NCI-H1694 (cell line): ENCODE measurements at places on chromosomes 3 and 15.

GRCh38 chr3:8836096-8836495 is 66.7 kb upstream of the OXTR start:
- DNase-seq, result no peak

GRCh38 chr15:29098652-29099051 is 171.0 kb downstream of the NSMCE3 start:
- DNase-seq, result no peak

- DNase-seq, result no peak
Measured at GRCh38 chr3:177830411-177830849, 633.1 kb upstream of the TBL1XR1 start.

GRCh38 chr3:66066963-66067617 is 28.4 kb upstream of the MAGI1 start:
- no peak for DNase-seq

GRCh38 chr15:38828031-38828532 is 263.5 kb upstream of the RASGRP1 start:
- DNase-seq, result no peak

DNA sequence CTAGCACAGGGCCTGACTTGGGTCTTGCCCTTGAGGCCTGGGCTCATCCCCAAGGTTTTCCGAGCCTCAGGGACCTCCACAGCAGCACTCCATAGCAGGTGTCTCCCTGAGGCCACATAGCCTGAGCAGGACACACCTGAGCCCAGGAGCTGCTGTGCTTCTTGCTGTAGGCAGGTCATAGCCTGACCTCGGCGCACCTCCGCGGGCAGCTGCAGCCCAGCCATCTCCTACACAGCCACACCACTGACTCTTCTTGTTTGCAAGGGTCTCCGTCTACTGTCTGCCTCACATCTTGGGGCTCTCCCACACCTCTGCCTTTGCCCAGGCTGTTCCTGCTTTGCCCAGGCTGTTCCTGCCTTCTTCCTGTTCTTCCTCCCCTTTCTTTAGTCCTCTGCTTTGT is 224.8 kb downstream of the SLCO3A1 start:
- no peak for DNase-seq

- no peak for DNase-seq
Measured at GRCh38 chr15:77002954-77003912, 8.3 kb downstream of the PSTPIP1 start.

DNA sequence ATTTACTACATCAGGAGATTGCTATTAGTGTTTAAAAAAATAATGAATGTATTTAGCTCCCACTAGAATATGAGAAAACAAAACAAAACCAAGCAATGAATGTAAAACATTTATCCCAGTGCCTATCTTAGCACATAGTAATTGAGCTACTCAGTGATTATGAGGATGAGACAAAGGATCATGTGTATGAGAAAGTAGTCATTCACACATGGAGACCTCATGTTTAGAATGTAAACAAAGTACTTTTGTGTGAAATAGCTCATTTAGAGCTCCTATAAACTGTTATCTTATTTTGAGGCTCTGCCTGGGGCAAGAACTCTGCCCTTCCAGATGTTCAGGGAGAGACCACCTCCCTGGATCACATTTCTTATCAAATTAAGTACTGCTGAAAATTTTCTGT is 236.8 kb downstream of the LRRN1 start:
- no peak for DNase-seq

DNA sequence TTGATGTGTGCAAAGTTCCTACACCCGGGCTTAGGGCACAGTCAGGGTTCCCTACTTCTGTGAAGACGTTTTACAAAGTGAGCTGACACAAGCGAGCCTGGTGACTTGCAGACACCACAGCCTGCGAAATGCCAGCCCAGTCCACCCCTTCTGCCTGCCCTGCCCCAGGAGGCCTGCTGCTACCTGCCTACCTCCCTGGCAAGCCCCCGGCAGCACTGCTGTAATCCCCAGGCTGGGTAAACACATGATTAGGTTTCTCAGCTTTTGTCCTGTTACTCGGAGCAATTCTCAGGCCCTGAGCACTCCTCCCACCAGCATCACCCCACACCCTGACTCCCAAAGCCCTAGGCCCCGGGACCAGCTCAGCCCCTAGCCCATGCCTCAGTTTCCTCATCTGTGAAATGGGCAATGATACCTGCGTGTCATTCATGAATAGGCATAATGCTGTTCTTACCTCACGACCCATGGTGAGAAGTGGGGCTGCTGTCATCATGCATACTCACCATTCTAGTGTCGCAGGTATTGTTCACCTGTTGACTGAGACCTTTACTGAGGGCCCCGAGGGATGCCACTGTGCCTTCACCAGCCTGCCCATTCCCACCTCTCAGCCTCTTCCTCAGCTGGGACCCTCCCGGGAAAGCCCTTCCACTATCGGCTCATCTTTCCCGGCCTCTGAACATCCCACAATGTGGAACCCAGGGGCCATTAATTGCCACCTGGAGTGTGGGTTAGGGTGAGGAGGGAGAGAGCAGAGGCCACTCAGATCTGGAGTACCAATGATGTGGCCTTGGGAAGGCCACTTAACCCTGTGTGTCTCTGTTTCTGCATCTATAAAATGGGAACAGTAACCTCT is 31.5 kb upstream of the SLC6A6 start:
- no peak for DNase-seq

DNA sequence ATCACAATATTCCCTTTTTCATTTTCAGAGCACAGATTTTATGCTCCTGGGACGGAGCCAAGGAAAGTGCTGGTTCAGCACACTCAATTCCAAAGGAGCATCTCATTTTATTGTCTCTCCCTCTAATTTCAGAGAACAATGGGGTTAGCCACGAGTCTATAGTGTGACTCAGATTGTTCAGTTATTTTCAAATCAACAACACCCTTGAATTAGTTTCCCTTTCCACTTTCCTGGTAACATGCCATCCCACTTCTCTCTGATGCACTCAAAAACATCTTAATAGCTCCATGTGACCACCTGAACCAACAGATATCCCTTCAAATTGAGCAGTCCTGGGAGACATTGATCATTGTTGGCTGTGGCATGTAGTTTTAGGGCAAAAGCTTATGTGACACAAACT is 389.7 kb upstream of the MDFIC2 start:
- no peak for DNase-seq

- DNase-seq, result peak; percentile 33
Measured at GRCh38 chr3:102673271-102674115, 238.7 kb downstream of the ZPLD1 start.

- DNase-seq, result no peak
Measured at GRCh38 chr15:57354436-57355123, 21.7 kb upstream of the CGNL1 start.

- DNase-seq, result peak; percentile 10
Measured at GRCh38 chr3:64975147-64975546, 287.3 kb upstream of the ADAMTS9 start.
